ENCODE measurements at places on chromosomes 5 and 9.

DNA sequence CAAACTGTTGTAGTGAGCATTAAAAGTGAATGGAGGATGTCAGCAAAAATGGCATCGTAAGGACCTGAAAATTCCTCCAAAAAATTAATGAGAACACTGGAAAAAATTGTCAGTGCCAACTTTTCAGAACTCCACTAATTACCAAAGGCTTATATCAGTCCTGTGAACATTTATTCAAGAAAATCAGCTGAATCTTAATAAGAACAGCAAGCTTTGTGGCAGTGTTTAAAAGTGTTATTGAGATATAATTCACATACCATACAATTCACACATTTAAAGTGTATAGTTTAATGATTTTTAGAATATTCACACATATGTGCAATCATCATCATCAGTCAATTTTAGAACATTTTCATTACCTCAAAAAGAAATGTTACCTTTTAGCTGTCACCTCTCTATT, 57.6 kb downstream of the G3BP1 start:
- DNase-seq: no peak

GRCh38 chr9:33165263-33166151, 1.6 kb downstream of the B4GALT1 start:
- DNase-seq: no peak

GRCh38 chr5:54644226-54644625, 126.7 kb downstream of the SNX18 start:
- DNase-seq: no peak

DNA sequence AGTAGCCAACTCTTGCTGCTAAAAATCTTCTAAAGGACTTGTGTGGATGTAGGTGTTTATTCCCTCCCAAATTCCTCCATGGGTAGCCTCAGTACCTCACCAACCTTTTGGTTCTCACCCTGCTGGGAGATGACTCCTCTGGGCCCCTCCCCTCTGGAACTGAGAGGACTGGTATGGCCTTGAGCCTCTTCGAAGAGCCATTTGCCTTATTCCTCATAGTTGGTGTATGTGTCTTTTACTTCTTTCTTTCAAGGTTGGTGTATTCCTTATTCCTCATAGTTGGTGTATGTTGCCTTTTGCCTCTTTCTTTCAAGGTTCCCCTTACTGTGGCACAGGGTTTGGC, 48.3 kb downstream of the GNAQ start:
- no peak for DNase-seq

- no peak for DNase-seq
These were observed 26.6 kb downstream of the TSPAN17 start for GRCh38 chr5:176673651-176674583.

DNA sequence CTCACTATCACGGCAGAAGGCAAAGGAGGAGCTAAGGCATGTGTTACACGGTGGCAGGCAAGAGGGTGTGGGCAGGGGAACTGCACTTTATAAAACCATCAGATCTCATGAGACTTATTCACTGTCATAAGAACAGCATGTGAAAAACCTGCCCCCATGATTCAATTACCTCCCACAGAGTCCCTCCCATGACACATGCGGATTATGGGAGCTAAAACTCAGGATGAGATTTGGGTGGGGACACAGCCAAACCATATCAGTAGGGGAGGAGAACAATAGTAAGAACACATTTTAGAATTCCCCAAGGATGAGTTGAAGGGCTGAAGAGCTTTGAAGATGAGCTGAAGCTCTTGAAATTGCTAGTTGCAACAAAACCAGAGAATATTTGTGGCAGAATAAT, 287.9 kb downstream of the SMARCA2 start:
- DNase-seq: no peak

DNA sequence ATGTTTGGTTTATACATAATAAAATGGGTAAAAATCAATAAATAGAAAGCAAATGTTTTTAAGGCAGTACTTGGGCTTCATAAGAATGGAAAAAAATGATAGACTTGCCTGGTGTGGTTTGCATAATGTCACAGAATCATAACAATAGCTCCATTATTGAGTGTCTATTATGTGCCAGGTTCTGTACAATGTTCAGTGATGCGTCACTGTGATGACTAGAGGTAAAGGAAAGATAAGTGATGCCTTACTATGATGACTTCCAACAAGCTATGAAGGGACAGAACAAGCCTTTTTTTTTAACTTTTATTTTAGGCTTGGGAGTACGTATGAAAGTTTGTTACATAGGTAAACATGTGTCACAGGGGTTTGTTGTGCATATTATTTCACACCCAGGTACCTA, 128.8 kb downstream of the TMC1 start:
- DNase-seq: no peak

- DNase-seq: no peak
These were observed 50.4 kb downstream of the TRIO start for GRCh38 chr5:14193496-14193895.

DNA sequence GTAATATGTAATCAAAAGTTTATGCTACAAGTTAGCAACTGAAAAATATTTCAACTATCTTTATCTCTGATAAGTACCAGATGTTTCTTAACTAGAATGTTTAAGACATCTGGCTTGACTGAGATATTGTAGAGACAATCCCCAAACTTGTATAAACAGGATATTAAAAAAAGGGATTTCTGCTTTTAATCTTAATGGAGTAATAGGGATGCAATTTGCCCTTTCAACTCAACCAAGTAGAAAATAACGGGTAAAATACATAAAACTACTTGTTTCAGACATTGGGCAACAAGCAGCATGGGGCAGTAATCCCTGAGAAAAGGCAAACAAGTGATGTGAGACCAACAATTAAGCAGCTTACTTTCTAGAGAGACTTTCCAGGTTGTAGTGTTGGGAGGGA, 9.4 kb upstream of the ADAMTS12 start:
- no peak for DNase-seq

GRCh38 chr9:114935119-114935518, 4.7 kb upstream of the TNFSF8 start:
- DNase-seq: no peak
